ENCODE measurements at places on chromosomes 2 and 18.

DNA sequence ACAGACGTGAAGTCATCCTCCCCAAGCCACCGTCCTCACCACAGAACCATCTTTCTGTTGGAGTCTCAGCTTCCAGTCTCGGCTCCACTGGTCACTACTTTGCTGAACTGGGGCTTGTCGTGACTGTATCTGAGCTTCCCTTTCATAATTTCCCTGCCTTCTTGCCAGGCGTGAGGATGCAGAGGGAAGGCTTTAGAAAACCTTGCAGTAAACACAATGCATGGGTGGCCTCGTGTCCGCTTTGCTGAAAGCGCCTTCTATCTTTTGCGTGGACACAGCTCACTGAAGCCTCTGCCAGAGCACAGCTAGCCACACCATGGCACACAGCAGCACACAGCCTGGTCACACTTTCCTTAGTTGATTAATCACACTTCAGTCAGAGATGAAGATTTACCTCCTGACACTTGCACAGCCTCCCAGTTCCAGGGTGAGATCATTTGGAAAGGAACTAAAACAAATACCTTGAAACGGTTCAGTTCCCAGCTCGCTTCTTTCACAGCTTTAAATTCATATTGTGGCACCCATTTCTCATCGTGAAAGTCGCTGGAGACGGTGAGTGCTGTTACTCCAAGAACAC is 2.8 kb upstream of the GPR45 start:
- DNase-seq, result no peak

- DNase-seq, result peak; percentile 72
These were observed 18.2 kb downstream of the RPL37A start for GRCh38 chr2:216516730-216517350.

DNA sequence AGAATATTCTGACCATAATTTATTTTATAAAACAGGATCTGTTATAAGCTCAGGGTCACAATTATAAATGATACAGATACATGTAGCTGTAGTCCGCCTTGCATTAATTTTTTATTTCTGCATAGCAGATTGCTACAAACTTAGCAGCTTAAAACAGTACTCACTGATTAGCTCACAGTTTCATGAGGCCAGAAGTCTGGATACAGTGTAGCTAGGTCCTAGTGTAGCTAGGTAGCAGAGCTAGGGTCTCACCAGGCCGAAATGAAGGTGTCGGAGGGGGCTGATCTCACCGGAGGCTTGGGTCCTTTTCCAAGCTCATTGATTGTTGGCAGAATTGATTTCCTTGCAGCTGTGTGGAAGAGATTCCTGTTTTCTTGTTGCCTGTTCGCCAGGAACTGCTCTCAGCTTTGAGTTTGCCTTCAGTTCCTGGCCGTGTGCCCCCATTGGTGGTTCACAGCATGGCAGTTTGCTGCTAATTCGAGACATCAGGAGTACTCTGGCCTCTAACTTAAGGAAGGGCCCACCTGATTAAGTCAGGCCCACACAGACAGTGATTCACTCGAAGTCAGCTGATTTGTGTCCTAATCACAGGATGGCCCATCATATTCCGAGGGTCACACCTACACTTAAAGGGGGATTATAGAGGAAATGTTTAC is 18.4 kb downstream of the NAPG start:
- DNase-seq, result no peak

DNA sequence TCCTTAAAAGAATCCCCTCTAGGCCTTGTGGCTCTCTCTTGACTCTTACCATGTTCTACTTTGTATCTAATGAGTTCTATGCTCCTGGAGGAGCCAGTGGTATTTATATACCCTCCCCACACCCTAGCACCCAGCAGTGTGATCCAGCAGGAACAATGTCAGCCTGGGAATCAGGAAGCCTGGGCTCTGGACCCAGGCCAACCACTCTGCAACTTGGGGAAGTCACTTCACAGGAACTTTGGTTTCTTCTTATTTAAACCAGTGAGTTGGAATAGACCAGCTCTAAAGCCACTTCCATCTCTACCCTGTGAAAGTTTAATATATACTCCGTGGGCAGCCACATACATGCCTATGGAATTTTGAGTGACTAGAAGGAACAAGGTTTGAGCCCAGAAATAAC is 11.6 kb upstream of the SPTBN1 start:
- no peak for DNase-seq

GRCh38 chr2:119591523-119591922 is 47.3 kb downstream of the CFAP221 start:
- DNase-seq, result no peak

DNA sequence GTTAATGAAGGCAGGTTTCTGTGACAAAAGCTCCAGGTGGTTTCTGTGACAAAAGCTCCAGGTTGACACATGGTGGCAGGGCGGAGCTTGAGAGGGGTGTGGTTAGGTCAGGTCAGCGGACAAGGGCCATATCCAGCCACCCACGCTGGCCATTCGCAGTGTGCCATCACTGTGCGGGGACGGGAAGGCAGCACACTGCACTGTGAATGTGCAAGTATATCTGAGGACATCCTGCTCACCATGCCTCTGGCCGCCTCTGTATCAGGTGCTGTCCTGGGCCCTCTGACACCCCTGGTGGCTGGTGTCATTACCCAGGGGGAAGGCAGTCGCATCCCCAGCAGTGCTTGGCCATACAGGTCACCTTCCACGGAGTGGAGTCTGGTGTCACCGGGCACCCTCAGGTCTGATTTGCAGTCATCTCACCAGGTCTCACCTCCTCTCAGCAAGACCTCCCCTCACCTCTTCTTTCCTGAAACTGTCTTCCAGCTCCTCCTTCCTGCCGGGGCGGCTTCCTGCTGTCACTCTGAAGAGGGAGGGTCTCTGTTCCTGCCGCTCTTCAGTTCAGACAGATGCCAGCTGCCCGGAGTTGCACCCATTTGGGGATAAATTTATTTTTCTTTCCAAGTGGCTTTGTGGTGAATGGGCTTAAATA is 34.9 kb downstream of the CTIF start:
- no peak for DNase-seq

- no peak for DNase-seq
These were observed 27.0 kb upstream of the DPYSL5 start for GRCh38 chr2:26820932-26821331.

GRCh38 chr2:236915186-236915585 is 170.5 kb upstream of the COPS8 start:
- no peak for DNase-seq

GRCh38 chr2:217703102-217703501 is 299.7 kb downstream of the TNS1 start:
- no peak for DNase-seq

- peak; percentile 32 for DNase-seq
These were observed 520.6 kb downstream of the METTL4 start for GRCh38 chr18:2050702-2051201.

DNA sequence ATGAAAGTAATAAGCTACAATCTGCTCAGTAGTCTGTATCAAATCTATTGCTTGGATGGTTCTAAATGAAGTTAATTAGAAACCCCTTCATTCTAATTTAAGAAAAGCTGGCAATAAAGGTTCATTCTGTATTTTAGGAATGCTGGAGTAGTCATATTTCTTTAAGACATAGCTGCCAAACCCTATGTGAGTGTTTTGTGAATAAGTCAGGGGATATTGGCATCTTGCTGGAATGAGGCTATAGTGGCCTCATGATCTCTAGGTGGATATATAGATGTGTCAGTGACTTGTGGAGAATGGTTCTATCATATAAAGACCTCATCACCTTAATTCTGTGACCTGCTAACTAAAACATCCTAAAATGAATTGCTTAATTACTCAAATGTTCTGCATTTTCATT is 196.3 kb downstream of the PDE1A start:
- peak; percentile 42 for DNase-seq

DNA sequence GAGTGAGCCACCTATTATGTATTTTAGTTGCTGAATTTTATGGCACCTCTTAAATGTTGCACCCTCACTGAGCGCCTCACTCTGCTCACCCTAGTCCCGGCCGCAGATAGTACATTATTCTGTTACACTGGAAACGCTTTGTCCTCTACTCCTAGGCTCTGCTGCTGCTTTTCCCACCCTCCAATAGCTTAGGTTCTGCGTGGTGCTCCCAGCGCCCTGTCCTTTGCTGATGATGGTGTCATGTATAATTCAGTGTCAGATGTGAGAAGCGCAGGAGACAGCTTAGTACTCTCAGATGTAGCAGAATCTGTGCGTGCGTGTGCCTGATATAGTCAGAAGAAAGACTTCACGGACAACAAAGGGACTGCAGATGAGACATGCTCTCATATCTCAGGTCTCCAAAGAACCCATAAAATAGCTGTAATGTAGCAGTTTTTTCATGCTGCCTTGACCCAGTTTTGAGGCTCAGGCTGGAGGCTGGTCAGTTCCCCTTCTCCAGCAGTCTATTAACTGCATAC is 1.4 kb upstream of the REEP1 start:
- no peak for DNase-seq

- DNase-seq, result no peak
These were observed 2.5 kb upstream of the EGR4 start for GRCh38 chr2:73295751-73296400.

DNA sequence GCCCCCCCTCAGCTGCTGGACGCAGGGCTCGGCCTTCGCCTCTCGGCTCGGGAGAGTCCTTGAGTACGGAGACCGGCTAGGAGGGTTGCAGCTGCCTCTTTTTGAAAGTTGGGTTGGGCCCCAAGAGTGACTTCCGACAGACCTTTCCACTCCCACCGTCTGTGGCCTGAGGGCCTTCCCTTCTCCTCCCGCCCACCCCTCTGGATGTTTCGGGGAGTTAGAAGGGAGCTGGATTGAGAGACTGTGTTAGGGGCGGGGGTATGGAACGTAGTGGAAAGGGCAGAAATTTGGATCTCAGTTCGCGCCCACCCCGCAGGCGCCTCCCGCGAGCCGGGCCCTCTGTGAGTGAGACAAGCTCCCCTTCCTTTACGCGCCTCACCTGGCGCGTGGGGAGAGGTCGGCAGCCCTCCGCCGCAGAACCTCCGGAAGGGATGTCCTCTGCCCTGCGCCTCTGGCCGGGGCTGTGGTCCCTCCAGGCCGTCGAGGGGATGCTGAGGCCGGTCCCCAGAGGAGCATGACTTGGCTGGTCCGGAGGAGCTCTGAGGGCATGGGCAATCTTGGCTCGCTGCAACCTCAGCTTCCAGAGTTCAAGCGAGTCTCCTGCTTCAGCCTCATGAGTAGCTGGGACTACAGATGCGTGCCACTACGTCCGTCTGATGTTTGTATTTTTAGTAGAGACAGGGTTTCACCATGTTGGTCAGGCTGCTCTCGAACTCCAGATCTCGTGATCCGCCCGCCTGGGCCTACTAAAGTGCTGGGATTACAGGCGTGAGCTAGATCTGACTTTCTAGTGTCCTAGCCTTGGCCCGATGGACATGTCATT is 15.9 kb downstream of the C2orf74 start:
- DNase-seq, result peak; percentile 35

GRCh38 chr2:58800881-58801280 is 559.8 kb upstream of the FANCL start:
- no peak for DNase-seq

GRCh38 chr2:117833911-117834310 is 19.4 kb downstream of the DDX18 start:
- DNase-seq, result no peak

DNA sequence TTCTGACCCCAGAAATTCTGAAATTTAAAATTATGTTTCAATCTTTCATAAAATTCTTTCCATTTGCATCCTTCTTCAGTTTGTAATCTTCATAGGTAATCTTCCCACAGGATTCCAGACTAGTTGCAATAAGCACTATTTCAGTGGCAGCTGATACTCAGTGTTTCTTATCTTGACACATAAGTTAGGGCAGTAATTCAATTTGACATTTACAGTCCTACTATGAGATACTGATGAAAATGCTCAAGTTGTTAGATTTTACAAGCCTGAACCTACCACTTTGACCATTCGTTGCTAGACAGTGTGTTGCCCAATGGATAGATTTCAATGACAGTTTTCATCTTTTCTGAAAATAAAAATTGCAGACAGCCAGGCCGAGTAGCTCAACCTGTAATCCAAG is 10.4 kb downstream of the METTL21A start:
- DNase-seq, result no peak

GRCh38 chr2:69216535-69217332 is 170.3 kb downstream of the GFPT1 start:
- peak; percentile 92 for DNase-seq

DNA sequence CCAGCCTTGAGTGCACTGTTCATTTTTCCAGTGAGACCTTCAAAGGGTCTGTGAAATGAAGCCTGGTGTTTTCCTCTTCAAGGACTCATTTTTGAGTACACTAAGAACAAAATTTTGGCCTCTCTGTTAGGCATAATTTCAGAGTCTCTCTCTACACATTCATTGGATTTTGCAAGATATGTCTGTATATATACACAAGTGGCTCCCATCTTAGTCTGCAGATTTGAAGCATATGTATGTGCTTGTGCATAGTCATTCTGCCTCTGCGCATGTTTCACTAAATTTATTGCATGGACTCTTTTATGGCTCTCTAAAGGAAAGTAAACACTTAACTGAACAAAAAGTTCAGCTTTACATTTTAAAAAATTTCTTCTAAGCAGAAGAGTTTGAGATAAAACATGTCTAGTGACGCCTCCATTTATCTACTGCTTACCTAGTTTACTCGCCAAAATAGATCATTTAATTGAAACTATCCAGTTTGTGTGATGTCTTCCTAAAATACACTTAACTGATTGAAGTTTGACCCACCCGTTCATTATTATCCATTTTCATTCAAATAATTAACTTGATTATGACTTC is 145.9 kb downstream of the FMNL2 start:
- DNase-seq, result no peak

DNA sequence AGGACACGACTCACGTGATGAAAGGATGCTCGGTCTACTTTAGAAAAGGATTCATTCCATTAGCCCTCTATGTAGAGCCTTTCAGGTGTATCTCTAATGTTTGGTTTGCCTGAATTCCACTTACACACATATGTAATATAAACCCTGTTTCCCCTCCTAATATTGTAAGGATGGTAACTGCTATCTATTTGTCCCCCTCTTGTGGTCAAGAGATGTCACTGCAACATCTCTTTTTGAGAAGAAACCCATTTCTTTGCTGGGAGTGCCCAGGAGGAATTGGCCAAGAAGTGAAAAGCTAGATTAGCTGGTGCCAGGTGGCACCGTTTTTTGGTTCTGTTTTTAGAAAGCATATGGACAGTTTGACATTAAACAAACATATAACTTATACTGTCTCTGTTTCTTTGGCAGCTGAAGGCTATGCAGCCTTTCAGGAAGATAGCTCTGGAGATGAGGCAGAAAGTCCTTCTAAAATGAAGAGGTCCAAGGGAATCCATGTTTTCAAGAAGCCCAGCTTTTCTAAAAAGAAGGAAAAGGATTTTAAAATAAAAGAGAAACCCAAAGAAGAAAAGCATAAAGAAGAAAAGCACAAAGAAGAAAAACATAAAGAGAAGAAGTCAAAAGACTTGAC is 41.2 kb downstream of the RALBP1 start:
- DNase-seq, result peak; percentile 71

- no peak for DNase-seq
These were observed 9.9 kb downstream of the SLC66A2 start for GRCh38 chr18:79941473-79942119.

- no peak for DNase-seq
These were observed 183.9 kb upstream of the VRK2 start for GRCh38 chr2:57862727-57863126.
